ENCODE measurements at places on chromosomes 13 and 19.

GRCh38 chr13:20232556-20233277 lies 598 bp upstream of the GJB6 start:
- no peak for DNase-seq

GRCh38 chr19:974564-975257 lies 9.4 kb upstream of the WDR18 start:
- DNase-seq, result no peak

DNA sequence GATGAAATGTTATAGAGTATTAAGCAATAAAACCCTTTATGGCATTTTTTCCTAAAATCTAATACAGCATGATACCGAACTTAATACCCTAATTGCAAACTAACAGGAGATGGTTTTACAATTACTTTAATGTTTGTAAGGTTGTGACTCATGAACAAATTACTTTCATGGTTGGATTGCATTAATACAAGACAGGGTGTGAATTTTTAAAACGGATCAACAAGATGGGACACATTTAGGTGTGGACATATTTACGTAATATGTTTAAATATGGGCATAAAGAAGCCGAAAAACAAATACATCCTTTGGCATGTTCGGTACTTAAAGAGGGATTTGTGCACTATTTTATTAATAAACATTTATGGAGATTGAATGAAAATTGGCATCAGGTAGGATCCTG lies 168.3 kb upstream of the SPRY2 start:
- no peak for DNase-seq

- no peak for DNase-seq
These were observed 7.6 kb downstream of the CEBPG start for GRCh38 chr19:33381101-33381500.

GRCh38 chr13:29514720-29515310 lies 80.7 kb downstream of the SLC7A1 start:
- DNase-seq, result no peak

DNA sequence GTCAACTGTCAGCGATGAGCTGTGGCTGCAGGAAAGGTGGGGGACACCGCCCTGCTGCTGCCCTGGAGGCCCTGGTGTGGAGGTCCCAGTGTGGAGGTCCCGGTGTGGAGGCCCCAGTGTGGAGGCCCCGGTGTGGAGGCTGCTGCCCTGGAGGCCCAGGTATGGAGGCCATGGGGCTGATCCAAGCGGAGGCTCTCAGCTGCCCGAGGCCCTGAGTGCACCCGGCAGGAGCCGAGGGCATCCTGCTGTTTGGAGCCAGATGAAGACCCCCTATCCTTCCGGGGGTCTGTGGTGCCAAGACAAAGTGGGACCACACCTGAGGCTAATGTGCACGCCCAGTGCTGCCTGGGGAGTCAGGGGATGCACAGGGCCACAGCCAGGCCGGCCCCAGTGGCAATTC lies 210.4 kb upstream of the SOX1 start:
- no peak for DNase-seq

GRCh38 chr19:16444269-16444600 lies 27.5 kb downstream of the EPS15L1 start:
- DNase-seq, result no peak

GRCh38 chr13:88552966-88553365 lies 881.8 kb downstream of the SLITRK5 start:
- DNase-seq, result no peak

DNA sequence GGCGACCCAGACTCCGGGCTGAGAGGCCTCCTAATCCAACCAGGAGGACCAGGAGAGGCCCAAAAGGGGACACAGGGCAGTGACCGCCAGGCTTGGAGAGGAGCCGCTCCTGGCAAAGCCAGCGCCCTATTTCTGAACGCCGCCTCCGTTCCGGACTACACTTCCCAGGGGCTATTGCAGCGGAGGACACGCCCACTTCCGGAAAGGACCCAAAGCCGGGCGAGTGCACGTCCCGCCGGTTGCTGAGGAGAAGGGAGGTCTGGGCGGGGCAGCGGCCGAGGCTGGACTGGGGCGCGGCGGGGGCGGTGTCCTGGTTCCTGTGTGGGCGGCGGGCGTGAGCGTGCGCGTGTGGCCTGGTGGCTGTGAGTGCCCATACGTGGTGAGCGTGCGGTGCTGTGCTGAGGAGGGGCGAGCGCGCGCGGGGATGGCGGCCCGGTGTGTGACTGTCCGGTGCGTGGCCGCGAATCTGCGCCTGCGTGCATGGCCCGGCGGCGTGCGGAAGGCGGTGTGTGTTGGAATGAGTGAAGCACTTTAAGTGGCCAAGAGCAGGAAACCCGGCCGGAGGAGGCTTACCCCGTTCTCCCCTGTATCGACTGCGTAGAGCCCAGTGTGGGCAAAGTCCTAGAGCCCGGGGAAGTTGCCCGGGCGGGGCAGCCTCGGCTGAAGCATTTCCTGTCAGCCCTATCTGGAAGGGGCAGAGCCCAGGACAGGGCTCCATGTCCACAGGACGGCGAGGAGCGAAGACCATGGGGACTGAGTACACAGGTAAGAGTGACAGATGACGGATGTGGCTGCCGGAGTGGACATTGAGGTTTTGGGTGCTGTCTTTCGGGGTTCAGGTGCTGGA lies at the start of gene ZNF470:
Gene ZNF470 (plus strand): TSS at position 195 of the 847 bp plus-strand sequence. CDS start 2,844 bp downstream, outside the sequence.
- peak; percentile 82 for DNase-seq

DNA sequence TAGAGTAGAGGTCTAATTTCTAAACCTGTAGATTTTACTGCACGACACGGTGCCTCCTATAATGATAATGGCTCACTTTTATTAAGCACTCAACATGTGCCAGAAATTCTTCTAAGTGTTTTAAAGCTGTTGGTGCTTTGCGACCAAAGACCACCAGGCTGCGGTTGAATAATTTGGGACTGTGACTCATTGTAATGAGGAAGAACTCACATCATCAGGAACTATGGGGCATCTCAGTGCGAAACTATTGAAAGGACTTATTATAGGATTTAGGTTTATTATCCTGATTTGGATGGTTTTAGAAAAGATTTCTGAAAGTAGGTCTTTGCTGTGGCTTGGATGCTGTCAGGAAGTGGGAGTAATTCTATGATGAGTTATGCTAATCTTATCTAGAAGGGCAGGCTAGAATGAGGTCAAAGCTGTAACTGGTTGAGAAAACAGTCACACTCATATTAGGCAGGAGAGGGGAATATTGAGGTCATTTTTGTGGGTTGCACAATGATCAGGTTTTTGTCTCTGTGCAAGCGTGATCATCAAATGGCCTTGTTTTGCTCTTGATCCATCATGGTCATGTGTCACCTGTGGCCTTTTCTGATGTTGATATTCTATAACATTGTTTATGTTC lies 266.8 kb downstream of the PCDH20 start:
- DNase-seq, result no peak

DNA sequence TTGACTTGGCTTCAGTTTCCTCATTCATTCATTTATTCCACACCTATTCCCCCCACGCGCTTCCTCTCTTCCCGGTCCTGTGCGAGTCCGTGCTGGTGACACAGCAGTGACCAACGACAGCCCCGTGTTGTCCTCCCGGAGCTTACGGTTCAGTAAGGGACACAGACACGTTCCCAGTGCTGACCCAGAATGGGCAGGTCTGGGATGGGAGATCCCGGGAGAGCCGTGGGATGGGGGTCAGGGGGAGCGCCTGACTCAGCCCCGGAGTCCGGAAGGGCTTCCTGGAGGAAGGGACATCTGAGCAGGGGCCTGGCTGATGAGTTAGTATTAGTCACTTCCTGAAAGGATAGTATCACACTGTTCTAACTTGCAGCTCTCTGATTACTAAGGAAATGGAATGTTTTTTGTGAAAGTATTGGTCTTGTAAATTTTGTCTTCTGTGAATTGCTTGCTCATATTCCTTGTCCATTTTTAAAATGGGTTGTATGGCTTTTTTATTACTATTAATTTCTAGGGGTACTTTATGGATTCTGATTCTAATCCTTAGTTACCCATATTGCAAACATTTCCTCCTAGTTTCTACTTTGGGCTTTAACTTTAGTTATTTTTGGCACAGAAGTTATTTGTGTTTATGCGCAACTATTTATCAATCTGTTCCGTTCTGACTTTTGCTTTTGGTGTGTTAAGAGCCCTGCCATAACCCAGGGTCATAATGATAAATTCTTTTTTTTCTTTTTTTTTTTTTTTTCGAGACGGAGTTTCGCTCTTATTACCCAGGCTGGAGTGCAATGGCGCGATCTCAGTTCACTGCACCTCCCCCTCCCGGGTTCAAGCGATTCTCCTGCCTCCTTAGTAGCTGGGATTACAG lies 708 bp upstream of the ERCC1 start:
- DNase-seq, result no peak

- peak; percentile 0 for DNase-seq
These were observed 333.4 kb downstream of the ITGBL1 start for GRCh38 chr13:101785858-101786257.

GRCh38 chr13:52048516-52048915 lies 24.0 kb downstream of the UTP14C start:
- no peak for DNase-seq

DNA sequence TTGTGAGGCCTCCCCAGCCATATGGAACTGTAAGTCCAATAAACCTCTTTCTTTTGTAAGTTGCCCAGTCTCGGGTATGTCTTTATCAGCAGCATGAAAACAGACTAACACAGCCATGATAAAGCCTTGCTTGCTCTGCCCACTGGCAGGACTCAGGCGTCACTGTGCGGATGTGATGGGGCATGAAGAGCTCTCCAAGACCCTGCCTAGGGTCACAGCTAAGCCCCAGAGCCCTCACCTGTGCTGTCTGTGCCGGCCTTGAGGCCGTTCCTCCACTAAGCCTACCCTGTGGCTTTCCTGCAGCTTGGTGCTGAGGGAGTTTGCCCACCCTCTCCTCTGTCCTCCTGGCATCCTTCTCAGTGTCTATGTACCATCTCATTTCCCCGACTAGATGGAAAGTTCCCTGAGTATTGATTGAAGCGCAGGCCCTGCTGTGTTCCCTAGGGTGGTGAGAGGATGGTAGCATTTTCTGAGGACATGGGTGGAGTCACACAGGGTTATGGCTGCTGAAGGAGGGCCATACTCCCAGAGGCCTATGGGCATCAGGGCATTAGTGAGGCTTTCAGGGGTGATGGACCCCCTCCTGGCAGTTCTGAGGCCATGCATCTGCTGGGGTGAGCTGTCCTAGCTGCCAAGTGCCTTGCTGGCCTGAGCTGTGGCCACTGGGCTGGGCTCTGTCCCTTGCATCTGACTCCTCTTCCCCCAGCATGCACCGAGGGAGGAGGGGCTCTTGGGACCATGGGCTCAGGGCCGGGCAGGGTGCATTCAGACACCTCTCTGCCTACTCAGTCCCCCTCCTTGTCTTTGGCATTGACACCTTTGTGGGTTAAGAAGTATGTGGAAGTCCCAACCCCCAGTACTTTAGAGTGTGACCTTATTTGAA lies 75.3 kb downstream of the TEX29 start:
- no peak for DNase-seq

- no peak for DNase-seq
These were observed 41.2 kb downstream of the CCL25 start for GRCh38 chr19:8093740-8094139.

DNA sequence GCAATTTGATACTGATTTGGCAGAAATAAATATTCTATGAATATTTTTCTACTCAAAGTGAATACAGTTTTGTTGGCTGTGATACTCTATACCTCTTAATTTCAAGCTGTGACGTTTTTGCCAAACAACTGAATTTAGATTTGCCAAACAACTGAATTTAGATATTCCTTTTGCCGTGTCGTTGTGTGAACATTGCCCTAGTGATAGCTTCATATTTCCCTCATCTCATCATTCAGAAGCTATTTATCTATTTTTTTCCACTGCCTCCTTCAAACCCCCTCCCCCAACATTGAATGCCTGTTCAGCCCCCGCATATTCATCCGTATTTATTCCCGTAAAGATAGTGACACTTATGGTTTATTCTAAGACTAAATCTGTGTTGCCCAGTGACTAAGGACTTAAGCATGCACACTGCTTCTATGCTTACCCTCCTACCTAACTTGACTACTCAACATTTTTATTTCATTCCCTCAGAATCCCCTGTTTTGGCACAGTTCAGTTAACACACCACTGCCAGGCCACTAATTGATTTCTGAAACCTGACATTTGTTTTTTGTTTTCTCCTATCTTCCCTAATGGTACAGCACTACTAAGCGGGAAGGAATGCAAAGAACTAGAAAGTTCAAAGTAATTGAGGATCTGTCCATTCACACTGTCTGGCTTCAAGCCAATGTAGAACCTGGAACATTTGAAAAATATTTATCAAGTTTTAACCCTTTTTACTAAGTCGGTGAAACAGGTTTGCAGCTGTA lies 2.8 kb upstream of the KLF5 start:
- no peak for DNase-seq

DNA sequence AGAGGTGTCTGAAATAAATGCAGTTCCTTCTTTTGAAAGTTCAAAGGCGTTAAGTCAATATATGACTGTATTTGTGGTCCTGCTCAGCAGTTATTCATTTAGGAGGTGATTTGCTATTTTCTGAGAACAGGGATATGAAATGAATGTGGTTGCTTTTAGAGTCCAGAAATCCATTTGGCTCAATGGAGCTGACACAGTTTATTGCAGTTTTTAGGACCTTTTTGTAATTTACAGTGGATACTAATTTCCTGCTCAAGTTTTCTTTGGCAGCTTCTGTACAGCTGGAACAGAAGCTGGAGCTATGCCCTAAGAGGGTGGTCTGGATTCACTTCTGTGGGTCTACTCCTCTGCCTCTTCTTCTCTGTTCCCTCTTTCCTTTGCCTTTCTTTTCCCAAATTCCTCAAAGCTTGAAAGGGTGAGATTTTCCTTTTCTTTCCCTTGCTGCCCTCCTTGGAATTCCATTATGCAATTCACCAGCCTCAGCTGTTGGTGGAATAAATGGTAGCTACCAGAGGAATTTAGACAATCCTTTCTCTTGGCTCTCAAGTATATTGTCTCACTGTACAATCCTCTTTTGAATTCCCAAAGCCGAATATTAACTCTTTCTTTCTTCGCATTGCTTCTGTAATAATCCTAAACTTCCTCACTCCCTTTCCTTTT lies 39.9 kb downstream of the ITGBL1 start:
- no peak for DNase-seq

GRCh38 chr19:40388481-40388880 lies 1.5 kb downstream of the HIPK4 start:
- no peak for DNase-seq

DNA sequence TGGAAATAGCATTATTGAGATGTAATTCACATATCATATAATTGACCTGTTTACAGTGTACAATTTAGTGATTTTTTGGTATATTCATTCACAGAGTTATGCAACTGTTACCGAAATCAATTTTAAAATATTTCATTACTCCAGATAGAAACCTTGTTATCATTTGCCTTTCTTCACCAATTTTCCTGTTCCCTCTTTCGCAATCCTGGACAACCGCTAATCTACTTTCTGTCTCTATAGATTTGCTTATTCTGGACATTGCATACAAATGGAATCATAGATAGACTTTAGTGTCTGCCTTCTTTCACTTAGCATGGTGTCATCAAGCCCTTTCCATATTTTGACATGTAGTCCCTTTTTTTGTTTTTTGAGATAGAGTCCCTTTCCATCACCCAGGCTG lies 19.2 kb downstream of the MAB21L1 start:
- no peak for DNase-seq

GRCh38 chr19:373391-374182 lies 29.0 kb upstream of the MIER2 start:
- no peak for DNase-seq
